OCI-LY7 (cell line): ENCODE measurements at places on chromosomes 5 and 9. TPM values are rescaled to one million over a fixed set of nuclear protein-coding genes. Genes with fewer than 3 reads are reported as not detected.
A peak's percentile ranks its signal among the peaks of the same experiment; 100 is the strongest.

The PCDHB2 gene
- not detected in 2 replicates for total RNA-seq

The SLC27A6 gene
- not detected in 2 replicates for total RNA-seq

GRCh38 chr5:138955013-138955660, 80.0 kb upstream of the LRRTM2 start:
- no peak for DNase-seq

DNA sequence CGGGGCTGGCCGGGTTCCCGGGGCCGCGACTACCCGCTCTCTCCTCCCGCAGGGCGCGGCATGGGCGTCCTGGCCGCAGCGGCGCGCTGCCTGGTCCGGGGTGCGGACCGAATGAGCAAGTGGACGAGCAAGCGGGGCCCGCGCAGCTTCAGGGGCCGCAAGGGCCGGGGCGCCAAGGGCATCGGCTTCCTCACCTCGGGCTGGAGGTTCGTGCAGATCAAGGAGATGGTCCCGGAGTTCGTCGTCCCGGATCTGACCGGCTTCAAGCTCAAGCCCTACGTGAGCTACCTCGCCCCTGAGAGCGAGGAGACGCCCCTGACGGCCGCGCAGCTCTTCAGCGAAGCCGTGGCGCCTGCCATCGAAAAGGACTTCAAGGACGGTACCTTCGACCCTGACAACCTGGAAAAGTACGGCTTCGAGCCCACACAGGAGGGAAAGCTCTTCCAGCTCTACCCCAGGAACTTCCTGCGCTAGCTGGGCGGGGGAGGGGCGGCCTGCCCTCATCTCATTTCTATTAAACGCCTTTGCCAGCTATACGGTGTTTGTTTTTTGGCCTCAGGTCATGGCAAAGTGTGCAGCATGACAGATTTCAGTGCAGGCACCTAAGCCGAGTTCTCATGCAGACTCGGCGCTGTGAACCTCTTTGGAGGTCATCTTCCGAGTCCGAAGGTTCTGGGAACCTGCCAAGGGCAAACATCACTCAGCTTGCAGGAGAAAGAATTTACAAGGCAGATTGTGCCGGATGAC, 516 bp downstream of the MRPL41 start:
- peak; percentile 32 for DNase-seq

GRCh38 chr9:6893350-6894131, 135.8 kb downstream of the KDM4C start:
- no peak for DNase-seq

GRCh38 chr5:54602475-54602874, 84.9 kb downstream of the SNX18 start:
- DNase-seq: no peak

The AHRR gene
- 1.4 and 2.2 TPM in 2 replicates for total RNA-seq

The NUTM2G gene
- not detected in 2 replicates for total RNA-seq

The LOX gene
- total RNA-seq: not detected in 2 replicates

- no peak for DNase-seq
These were observed 6.2 kb downstream of the SLC1A1 start for GRCh38 chr9:4496497-4496896.

- DNase-seq: no peak
These were observed 240.8 kb upstream of the ZNF462 start for GRCh38 chr9:106622164-106622487.

- DNase-seq: no peak
These were observed 105.2 kb upstream of the ITGA1 start for GRCh38 chr5:52682492-52682891.

The FAM221B gene
- not detected in 2 replicates for total RNA-seq

The KIF4B gene
- not detected in 2 replicates for total RNA-seq

DNA sequence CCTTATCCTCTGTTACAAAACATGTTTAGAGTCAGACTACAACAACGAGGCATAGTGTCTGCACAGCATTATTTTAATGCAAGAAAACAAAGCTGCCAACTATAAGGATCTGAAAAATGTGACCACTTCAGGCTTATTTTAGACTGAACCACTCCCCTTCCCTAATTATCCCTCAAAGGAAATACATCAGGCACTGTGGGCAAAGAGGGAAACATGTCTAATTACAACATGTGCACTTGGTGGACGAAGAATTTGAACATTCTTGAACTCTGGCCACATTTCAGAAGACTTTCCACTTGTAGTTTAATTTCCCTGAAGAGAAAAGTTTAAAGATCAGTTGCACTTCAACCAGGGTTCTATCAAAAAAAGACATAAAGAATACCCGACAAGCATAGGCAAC, 3.8 kb downstream of the MTMR12 start:
- no peak for DNase-seq

GRCh38 chr5:179195561-179196404, 135.6 kb downstream of the ZNF354C start:
- no peak for DNase-seq

- DNase-seq: peak; percentile 65
These were observed 6.6 kb upstream of the NFIB start for GRCh38 chr9:14320271-14321181.

- DNase-seq: no peak
These were observed 1379.9 kb downstream of the EFNA5 start for GRCh38 chr5:106290841-106291240.

DNA sequence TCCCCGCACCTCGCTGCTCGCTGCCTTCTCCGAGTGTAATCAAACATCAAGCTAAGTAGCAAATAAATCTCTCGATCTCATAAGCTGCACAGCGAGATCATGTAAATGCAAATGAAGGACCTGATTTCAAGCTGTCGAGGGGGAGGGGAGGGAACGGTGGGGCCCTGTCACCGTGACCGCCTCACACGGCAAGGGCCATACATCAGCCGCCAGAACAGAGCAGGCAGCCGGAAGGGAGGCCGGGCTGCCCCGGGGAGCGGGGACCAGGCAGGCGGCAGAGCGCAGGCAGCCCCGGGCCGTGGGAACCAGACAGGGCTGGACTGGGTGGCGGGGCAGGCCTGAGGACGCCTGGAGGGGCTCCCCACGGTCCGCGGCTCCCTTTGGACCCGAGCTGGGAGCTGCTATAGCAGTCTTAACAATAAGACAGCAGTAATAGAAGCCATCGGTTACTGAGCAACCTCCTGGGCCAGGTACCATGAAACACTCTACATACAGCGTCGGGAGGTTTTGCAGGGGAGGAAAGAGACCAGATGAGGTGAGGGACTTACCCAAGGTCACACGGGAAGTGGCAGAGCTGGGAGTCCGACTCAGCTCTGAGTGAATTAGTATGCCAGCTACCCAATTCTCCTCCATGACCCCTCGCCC, 76.8 kb downstream of the CFAP77 start:
- DNase-seq: no peak

DNA sequence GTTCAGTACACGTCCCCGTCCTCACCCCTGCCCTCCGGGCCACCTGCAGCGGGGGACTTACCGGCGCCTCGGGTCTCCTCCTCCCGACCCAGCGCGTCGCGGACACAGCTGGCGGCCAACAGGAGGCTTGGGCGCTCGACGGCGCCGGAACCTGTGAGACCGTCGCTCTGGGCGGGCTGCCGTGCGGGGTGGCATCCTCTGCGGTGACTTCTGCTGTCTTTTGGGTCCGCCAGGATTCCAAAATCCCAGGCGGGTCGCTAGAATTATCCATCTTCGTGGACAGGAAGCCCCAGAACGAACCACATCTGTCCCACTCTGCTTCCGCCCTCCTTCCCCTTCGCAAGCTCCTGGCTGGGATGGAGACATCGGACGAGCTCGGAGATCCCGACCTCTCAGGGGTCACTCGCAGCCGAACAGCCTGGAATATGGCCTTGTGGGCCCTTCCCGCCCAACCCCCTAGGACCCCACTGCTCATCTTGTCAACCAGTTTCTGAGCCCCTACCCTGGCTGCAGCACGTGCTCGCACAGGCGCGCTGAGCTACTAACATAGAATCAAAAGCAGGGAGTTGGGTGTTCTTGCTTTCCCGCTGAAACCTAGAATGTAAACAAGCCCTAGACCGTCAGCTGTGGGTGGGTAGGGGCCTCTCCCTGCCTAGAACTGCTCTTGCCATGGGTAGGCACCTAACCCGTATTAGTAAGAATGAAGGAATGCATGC, 947 bp upstream of the MARCHF3 start:
- peak; percentile 29 for DNase-seq

DNA sequence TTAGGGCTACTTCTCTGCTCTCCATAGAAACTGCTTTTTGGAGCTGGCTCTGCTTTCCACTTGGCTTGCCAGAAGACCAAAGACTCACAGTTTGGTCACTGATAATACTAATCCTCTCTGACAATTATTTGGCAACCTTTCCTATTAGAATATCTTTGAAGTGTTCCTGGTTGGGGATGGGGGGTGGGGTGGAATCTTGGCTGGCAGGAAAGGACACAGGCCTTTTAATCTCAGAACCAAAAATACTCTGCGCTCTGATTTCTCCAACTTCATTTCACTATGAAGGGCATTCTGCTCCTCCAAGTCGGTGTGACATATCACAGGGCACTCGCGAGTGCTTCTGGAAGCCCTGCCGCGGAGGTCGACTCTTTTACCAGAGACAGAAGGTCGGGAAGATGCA, 1329.0 kb upstream of the WWC1 start:
- DNase-seq: no peak

GRCh38 chr9:93237540-93237939, 53.6 kb downstream of the WNK2 start:
- DNase-seq: no peak
